Cortex of kidney (tissue), 1 donor: ENCODE measurements at places on chromosomes 11 and 22.

DNA sequence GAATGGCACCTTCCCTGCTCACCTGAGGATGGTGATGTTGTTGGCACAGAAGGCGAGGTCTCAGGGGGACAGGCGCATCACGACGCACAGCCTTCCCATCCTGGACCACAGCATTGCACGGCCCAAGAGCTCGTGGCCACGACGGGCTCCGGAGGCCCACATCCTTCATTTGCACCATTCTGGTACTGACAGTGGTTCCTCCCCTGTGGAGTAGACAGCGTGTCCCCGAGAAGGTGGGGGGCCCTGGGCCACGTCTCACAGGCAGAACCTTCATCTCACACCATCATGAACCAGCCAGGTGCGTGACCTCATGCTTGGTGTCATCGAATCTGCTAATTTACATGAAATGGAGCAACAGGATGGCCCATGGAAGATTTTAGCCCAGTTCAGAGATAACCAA is 180.0 kb downstream of the CTTN start:
- no peak for DNase-seq

- DNase-seq: no peak
Observed at GRCh38 chr11:75273411-75274391, 33.1 kb downstream of the TPBGL start.

DNA sequence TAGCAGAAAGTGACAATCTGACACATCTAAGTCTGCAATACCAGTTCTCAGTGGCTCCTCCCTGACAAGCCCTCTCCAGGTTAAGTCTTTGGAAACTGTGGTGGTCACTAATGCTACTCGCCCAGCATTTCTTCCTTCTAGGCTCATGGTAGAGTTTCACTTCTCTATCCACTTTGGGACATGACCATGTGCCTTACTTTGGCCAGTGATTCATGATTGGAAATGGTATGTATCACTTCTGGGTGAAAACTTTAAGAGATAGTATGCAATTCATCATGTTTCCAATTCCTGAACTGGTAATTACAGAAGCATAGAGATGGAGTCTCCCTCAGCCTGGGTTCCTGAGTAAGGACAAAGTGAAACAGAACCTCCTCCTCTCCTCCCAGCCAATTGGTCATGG is 151.5 kb upstream of the LMO1 start:
- DNase-seq: no peak

- DNase-seq: no peak
Observed at GRCh38 chr11:79255965-79256364, 184.9 kb downstream of the TENM4 start.
